HTR-8/SVneo (cell line): ENCODE measurements at places on chromosomes 7 and 10.

DNA sequence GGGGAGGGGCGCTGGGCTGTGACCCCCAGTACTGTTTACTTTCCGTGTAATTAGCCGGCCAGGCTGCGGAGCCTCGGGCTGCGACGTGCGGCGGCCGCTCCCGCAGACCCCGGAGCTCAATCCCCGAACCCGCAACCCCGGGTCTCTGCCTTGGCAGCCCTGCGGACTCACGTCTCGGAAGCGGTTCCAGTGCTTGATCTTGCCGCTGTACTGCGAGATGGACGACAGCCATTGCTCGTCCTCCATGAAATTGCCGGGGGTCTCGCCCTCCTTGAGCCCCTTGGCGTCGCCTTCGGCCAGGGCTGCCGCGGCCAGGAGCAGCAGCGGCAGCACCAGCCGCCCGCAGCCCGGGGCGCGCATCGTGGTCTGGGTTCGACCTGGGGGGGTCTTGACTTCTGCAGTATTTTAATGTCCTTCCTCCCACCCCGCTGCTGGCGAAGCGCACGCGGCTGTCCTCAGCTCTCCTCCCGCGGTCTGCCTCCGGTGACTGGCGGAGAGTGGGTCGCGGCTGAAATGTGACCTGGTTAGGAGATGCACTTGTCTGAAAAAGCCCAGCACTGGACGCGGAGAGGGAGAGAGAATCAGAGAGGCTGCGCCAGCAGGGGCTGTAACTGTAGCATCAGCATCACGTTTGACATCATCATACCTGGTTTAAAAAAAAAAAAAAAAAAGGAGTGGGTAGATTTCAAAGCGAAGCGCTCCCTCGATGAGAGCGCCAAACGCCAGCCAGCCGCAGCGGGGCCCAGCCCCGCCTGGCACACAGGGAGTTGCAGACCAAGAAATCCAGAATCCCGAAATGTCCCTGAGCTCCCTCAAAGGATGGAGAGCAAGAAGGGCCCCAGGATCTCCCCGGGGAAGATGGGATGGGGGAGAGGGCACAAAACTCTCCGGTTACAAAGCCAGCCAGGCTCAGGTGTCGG, at the start of gene SPOCK2:
Gene SPOCK2, minus strand, starts transcription at position 583 of the 920 bp plus-strand sequence. Its CDS starts 223 bp downstream, at position 360.
- DNase-seq: no peak

- no peak for DNase-seq
Measured at GRCh38 chr10:100560248-100560647, 24.5 kb downstream of the HIF1AN start.

GRCh38 chr7:45416846-45417245, 157.3 kb upstream of the ADCY1 start:
- no peak for DNase-seq

DNA sequence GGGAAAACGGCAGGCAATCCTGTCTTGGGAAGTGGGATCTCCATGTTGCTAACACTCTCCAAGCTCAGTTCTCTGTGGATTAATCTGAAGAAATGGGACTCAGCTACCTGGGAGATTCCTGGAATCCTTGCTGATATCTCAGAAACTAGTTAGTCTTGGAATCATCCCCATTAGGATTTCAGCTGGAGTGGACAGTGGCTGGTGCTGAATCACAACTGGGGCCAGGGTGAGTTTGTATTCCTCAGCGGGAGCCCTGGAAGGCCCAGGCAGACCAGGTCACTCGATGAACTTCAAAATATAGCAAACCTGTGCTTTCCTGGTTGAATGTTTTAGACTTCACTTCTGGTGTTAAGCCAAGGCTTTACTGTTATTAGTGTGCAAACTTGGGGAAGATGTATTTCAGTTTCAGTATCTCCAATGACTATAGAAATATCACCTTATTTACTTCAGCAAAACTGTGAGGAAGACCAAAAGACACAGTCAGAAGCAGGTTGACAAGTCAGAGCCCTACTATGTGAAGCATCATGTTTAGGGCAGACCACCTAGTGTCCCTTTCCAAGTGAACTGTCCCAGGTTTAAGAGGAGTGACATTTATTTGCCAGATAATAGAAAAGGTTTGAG, 126.1 kb downstream of the AOAH start:
- DNase-seq: no peak

- DNase-seq: no peak
Measured at GRCh38 chr7:140041659-140042385, 20.9 kb downstream of the PARP12 start.

DNA sequence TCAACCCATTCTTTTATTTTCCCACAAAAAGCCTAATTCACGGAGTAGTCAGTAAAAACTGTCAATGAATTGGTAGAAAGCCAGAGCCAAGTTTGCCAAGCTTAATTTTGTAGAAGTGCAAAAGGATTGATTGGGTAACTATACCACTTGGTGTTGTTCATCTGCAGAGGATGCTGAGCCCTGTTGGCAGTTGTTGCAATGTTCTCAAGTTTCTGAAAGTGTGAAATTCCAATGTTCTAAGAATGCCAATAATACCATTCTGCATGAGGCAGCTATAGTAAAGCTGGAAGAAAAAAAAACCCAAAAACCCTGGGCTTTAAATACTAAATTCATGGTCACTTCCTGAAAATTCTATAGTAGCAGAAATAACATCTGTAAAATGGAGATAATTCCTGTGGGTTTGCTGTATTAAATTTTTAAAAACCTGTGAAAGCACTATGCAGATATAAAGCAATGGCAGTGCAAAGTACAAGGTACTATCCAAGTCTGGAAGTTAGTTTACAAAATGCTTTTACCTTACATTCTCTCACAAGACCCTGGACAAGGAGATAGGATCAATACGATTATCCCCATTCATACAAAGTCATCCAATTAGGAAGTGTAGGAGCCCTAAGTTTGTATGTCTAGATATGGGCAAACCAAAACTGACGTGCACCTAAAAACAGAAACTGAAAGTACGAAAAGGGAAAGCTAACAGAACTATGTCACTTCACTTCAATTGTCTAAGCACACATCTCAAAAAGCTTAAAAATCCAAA, 6.0 kb upstream of the PON1 start:
- DNase-seq: no peak

DNA sequence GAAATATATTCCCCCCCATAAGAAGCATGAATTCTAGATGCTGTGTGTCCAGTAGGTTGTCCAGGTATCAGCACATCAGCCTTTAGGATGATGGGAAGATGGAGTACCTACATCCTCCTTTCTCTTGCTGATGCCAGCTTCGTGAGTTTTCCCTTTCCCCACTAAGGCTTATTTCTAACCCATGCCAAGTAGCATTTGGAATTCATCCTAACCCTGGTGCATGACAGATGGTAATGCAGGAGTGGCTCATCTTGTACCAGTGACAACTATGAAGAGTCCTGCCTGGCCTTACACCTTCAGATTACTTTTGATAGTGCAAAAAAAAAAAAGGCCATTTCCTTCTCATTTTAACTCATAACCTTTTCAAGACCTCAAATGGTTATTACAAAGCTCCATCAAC, 58.7 kb downstream of the ARHGAP21 start:
- no peak for DNase-seq

GRCh38 chr7:50729962-50730361, 52.7 kb downstream of the GRB10 start:
- DNase-seq: no peak

GRCh38 chr10:123166618-123167017, 12.4 kb downstream of the BUB3 start:
- no peak for DNase-seq

- DNase-seq: no peak
Measured at GRCh38 chr7:44580945-44581878, 819 bp downstream of the TMED4 start.

- DNase-seq: no peak
Measured at GRCh38 chr10:6202098-6202683, 541 bp upstream of the PFKFB3 start.

DNA sequence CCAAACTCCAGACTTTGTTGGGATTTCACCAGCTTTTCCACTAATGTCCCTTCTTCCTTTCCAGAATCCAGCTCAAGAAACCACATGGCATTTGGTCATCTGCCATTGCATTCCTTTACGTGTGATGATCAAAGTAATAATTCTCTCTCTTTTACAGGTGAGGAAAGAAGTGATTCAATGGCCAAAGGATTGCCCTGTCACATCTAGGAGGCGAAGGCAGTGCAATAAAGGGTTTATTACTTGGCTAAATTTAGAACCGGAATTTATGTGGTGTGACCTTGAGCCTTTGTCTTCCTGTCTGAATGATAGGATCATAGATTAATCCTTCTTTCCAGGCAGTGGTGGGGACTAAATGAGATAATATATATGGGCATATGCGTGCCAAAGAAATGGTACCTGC, 58.3 kb upstream of the COBL start:
- DNase-seq: no peak

GRCh38 chr10:73552819-73553715, 38.1 kb downstream of the USP54 start:
- DNase-seq: no peak

GRCh38 chr7:10646194-10646593, 327.5 kb upstream of the PHF14 start:
- no peak for DNase-seq

DNA sequence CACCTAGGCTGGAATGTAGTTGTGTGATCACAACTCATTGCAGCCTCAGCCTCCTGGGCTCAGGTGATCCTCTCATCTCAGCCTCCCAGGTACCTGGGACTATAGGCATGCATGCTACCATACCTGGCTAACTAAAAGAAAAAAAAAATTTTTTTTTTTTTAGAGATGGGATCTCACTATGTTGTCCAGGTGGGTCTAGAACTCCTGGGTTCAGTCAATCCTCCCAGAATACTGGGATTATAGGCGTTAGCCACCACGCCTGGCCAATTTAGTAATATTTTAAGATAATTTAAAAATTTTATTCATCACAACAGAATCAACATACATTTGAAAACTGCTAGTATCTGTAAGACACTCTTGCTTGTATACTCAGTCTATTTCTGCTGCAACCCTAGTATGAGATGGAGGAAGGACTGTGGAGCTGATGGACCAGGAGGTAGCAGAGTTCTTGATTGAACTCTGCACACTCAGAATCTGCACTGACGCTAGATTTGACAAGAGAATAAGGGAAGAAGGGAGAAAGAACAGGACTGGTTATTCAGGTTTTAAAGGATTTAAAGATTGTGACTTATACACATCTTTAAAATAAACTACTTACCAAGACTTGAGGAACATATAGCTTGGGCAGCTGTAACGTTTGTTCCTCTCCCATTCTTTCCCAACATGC, 57.6 kb downstream of the VCL start:
- no peak for DNase-seq

DNA sequence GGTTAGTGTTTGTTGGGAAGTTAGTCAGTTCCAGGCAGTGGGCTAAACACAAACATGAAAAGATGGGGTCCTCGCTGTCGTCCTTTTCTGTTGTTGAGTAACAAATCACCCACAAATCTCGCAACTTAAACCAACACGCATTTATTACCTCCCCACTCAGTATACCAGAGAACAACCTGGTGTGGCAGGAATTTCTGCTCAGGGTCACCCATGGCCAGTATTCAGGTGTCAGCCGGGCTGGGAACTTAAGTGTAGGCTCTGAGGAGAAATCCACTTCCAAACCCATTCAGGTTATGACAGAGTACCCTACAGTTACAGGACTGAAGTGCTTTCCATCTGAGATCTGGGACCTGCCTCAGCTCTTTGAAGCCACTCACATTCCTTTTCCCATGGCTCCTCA, 73.6 kb upstream of the SP4 start:
- DNase-seq: no peak

DNA sequence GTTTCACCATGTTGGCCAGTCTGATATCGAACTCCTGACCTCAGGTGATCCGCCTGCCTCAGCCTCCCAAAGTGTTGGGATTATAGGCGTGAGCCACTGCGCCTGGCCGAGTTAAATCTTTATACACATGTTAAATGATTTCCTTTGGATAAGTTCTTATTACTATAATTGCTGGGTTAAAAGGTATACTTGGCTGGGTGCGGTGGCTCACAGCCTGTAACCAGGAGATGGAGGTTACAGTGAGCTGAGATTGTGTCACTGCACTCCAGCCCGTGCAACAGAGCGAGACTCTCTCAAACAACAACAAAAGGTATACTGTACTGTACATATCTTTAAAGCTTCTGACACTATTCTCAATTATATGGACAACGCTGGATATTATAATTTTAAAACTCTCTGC, 53.2 kb upstream of the CDK13 start:
- DNase-seq: no peak

GRCh38 chr10:5143137-5143536, 41.8 kb downstream of the AKR1C8 start:
- no peak for DNase-seq

DNA sequence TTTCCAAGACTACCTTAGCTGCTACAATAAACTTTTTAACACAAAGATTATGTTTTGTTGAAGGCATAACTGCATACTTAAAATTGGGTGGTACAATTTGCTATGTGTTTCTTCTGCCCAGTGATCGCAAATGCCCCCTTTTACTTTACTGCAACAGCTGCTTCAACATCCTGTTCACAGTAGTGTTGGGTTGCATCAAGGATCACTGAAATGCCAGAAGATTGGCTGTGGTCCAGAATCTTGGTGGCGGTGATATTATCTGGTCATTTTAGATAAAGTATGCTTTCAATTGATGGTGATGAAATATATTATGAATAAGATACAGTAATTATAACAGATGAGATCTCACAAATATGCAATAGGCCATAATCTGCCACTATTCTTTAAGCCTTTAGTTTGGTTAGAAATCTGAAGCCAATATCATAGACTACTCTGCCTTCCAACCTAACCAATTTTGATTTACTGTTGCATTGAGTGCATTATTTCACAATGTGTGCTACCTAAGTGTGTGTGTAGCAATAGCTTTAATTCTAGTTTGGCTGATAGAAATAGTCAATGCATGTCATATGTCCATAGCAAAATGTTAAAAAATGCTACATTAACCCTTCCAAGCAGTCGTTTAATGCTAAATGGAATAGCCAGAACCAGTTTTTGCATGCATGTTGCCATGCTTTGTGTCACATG, 29.8 kb upstream of the ING3 start:
- DNase-seq: no peak

DNA sequence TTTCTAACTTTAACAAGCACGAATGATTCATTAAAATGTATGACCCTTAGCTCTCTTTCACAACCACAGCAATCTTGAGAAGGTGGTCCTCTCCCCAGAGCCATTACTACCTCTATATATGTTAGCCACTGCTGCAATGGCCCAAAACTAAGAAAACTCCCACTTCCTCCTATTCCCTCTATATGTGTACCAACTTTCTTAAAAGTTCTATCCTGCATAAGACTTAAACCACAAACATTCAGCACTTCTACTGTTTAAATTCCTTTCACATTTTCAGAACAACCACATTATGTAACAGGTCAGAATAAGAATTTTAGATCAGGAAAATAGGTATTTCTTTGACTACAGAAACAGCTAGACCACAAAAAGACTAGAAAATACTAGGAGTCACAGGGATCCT, 36.2 kb downstream of the WASL start:
- DNase-seq: no peak
